CD4-positive, alpha-beta T cell treated with Interleukin-2 at 100 ng/mL for 4 hours (primary cell): ENCODE measurements at places on chromosomes 13 and 19.

DNA sequence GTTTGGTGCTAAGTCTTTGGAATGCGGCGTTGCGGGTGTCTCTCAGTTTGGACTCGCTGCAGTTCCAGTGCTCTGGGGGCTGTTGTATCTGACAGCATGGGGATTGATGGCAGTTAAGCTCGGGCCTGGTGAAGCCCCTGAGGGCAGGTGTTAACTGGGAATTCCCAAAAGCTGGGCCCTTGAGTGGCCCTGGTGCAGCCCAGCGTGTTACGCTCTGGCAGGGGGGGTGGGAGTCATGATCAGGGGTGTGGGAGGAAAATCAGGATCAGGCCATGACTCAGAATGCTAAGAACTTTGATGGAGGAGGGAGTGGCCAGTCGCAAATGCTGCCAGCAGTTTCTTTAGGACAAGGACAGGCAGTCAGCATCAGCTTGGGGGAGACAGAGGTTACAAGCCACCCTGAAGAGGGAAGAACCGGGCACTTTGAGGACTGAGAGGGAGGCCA lies 19.6 kb downstream of the AP2A1 start:
- DNase-seq = no peak

GRCh38 chr19:47450478-47450877 lies 21.2 kb downstream of the SLC8A2 start:
- no peak for DNase-seq

GRCh38 chr13:110353339-110353977 lies 46.4 kb downstream of the COL4A2 start:
- DNase-seq = no peak

- DNase-seq = no peak
Measured at GRCh38 chr19:28603453-28603852, 609.5 kb downstream of the UQCRFS1 start.

- DNase-seq = no peak
Measured at GRCh38 chr19:47628078-47628771, 19.3 kb downstream of the BICRA start.

DNA sequence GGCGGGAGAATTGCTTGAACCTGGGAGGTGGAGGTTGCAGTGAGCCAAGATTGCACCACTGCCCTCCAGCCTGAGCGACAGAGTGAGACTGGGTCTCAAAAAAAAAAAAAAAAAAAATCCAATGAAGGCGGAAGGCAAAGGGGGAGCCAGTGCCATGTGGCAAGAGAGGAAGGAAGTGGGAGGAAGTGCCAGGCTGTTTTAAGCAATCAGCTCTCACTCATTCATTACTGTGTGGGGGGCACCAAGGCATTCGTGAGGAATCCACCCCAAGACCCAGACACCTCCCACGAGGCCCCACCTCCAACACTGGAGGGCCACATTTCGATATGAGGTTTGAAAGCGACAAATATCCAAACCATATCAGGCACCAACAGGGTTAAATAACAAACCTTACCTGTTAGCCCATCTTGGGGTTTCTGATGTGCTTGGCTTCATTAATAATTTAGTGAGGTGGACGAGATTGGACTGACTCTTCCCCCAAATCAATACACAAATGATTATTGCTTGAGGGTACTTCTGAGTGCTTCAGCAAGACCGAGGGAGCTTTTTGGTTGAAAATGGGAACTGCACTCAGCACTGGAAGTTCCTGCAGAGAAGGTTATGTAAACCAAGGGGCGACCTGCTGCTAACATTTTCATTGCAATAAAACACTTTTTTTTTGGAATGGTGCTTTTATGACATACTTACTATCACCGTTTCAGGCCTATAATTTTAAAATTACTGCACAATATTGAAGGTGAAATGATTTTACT lies 7.5 kb upstream of the LRP3 start:
- DNase-seq = no peak

DNA sequence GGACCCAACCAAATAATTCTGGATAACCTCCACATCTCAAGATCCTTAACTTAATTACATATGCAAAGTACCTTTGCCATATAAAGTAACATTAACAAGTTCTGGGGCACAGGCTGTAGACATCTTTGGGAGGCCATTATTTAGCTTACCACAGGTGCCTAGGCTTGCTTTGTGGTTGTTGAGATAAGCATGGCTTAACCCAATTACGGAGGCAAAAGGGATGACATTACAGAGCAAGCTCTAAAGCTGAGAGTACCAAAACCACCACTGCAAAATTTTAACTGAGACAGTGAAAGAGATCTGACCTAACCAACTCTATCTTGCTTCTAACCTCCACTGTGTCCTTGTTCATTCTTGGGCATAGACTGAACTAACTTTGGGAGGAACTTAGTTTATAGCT lies 502.9 kb upstream of the ATXN8OS start:
- DNase-seq = no peak

- DNase-seq = no peak
Measured at GRCh38 chr13:43799191-43799590, 12.4 kb upstream of the ENOX1 start.

GRCh38 chr13:60148918-60149317 lies 14.8 kb downstream of the DIAPH3 start:
- no peak for DNase-seq

DNA sequence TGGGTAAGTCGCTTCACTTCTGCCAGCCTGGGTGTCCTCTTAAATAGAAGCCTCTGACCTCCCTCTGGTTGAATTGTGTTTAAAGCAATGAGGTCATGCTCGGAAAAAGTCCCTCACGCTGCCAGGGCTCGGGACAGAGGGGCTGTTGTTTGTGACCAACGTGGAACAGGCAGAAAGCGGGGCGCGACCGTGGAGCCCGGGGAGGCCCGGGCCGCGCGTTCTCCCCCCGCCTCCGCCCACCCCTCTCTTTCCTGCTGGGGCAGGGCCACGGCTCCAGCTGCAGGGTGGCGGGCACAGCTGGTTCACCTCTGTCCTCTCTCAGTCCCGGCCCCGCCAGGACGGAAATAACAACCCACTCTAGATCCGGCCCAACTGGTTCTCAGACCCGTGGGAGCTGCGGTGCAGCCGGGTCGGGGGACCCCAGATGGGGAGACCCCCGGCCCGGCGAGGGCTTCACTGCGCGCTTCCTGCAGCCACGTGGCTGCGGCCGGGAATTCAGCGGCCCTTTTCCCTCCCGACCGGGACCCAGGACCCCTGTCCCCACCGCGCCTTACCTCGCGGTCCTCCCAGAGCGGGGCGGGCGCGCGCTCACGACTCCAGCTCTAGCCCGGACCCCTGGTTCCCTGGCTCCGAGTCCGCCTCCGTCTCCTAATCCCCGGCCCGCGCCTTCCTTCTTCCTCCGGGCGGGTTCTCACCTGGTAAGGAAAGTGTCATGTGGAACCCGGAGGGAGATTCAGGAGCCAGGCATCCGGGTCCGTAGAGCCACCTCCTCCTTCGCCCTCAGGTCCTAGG lies 1.9 kb downstream of the CDC42EP5 start:
- no peak for DNase-seq

GRCh38 chr13:93355094-93355493 lies 128.5 kb downstream of the GPC6 start:
- DNase-seq = no peak

- no peak for DNase-seq
Measured at GRCh38 chr19:13693889-13694288, 70.4 kb upstream of the MRI1 start.

DNA sequence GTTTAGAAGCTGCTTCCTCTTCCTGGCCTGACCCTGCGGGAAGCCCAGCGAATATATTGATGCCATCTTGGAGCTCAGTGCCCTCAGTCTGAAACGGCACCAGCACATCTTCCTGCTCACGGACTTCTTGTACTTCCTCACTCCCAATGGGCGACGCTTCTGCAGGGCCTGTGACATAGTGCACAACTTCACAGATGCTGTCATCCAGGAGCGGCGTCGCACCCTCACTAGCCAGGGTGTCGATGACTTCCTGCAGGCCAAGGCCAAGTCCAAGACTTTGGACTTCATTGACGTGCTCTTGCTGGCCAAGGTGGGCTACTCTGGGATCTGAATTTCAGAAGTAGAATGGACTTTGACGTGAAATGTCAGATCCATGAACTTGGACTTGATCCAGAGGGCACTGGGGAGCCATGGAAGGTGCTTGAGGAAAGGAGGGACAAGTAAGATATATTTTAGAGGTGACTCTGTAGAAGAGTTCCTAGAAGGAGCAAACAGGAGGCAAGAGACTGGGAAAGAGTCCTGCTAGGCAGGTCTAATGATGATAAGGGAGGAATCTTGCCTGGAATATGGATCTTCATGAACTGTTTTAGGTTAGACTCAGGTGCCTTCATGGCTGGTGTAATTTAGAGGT lies 38.4 kb upstream of the CYP4F8 start:
- no peak for DNase-seq

- no peak for DNase-seq
Measured at GRCh38 chr13:99266827-99267226, 8.6 kb upstream of the GPR18 start.

GRCh38 chr19:6228551-6229215 lies 51.1 kb downstream of the MLLT1 start:
- no peak for DNase-seq
